ENCODE measurements at places on chromosomes 3 and 15. TPM values are rescaled to one million over a fixed set of nuclear protein-coding genes. Genes with fewer than 3 reads are reported as not detected.

The REC114 gene
- total RNA-seq, result not detected

The MYL3 gene
- total RNA-seq, result not detected

The IQCB1 gene
- total RNA-seq, result 22.8 TPM

The CCNB2 gene
- total RNA-seq, result 21.4 TPM

The LYZL4 gene
- not detected for total RNA-seq

The SST gene
- not detected for total RNA-seq

The IL17RD gene
- 6.5 TPM for total RNA-seq

The LRRC31 gene
- not detected for total RNA-seq

The FGF7 gene
- 264 TPM for total RNA-seq

The BFSP2 gene
- total RNA-seq, result not detected

The LRTM1 gene
- total RNA-seq, result not detected

The RCN2 gene
- total RNA-seq, result 57.0 TPM

The CHRNA7 gene
- 0.37 TPM for total RNA-seq

The SCN5A gene
- total RNA-seq, result 0.75 TPM

The TMEM266 gene
- total RNA-seq, result not detected

The SIDT1 gene
- total RNA-seq, result not detected

The GRK7 gene
- under 0.01 TPM for total RNA-seq

The ZIC4 gene
- not detected for total RNA-seq

The SATB1 gene
- total RNA-seq, result 21.5 TPM
